ENCODE measurements at places on chromosomes 3 and 15. TPM values are rescaled to one million over a fixed set of nuclear protein-coding genes. Genes with fewer than 3 reads are reported as not detected.

Gene LTF
- total RNA-seq: not detected

Gene PLSCR2
- not detected for total RNA-seq

Gene LRRC49
- 0.46 TPM for total RNA-seq

Gene CHRD
- total RNA-seq: not detected
